Lung (tissue), 17 donors: ENCODE measurements at places on chromosomes 1 and 21. TPM values are rescaled to one million over a fixed set of nuclear protein-coding genes. Genes with fewer than 3 reads are reported as not detected.

GRCh38 chr1:242556276-242556675, 31.8 kb upstream of the PLD5 start:
- H3K27me3 ChIP-seq, result no peaks in the 10 kb centered on the region
- no peaks in the 10 kb centered on the region for H3K4me1 ChIP-seq
- no peak for DNase-seq
- no peaks in the 10 kb centered on the region for H3K36me3 ChIP-seq
- no peak overlapping the region for H3K4me3 ChIP-seq
- no peak overlapping the region for H3K27ac ChIP-seq

DNA sequence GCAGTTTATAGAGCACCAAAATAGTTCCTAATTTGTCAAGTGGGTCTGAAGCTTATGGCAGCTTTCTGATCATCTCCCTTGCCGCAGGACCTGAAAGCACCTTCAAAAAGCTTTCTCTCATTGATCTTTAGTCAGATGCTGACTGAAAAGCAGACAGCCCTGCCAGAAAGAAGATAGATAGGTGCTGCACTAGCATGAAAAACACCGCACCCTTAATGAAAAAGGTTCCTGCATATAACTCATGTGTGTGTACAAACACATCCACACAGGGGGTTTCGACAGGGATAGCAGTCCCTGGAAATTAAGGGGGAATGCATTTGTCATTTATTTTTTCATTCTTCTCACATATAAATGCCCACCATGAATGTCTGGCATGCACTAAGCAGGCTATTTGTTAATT, 361.7 kb upstream of the SNX7 start:
- no peak overlapping the region for H3K27ac ChIP-seq
- H3K36me3 ChIP-seq, result no peaks in the 10 kb centered on the region
- no peak for DNase-seq
- no peak overlapping the region for H3K4me3 ChIP-seq
- no peaks in the 10 kb centered on the region for H3K4me1 ChIP-seq
- H3K27me3 ChIP-seq, result no peaks in the 10 kb centered on the region

DNA sequence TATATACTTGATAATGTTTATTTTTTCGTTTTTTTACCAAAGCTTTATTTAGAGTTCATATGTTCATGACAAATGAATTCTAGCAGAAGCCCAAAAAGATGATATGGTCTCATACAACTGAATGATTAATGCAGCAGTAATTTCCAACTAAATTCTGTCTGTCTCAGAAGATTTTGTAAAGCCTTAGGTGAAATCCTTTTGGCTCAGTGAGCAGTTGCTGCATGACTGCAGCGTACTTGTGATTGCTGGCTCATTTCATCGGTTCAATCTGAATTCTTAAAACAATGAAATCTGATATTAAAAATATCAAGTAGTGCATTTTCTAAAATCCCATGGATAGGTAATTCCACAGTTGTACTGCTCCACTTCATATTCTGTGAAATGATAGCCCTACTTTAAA, 73.2 kb downstream of the AK5 start:
- no peaks in the 10 kb centered on the region for H3K27me3 ChIP-seq
- no peaks in the 10 kb centered on the region for H3K4me1 ChIP-seq
- no peaks in the 10 kb centered on the region for H3K36me3 ChIP-seq
- H3K4me3 ChIP-seq, result no peak overlapping the region

DNA sequence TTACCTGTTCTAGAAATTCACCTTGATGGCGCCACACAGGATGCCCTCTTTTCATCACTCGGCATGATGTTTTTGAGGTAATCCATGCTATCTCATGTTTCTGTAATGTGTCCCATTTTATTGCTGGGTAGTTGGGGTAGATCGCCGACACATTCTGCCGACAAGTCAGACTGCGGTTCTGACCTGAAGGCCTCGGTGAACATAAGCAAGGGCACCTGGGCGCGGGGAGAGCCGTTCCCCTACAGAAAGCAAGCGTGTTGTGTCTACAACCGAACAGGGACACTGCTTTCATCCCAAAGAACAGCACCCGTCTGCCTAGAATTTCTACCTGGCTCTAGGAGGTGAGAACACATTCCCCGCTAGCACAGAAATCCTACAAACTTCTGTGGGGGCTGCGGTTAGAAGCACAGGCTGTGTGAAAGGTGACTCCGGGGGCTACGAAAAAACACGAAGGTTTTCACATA, 149.2 kb downstream of the PPIAL4G start:
- no peaks in the 10 kb centered on the region for H3K36me3 ChIP-seq
- DNase-seq, result peak; percentile 11
- H3K4me1 ChIP-seq, result no peaks in the 10 kb centered on the region
- H3K4me3 ChIP-seq, result peak overlapping the region; percentile 56

- H3K4me1 ChIP-seq, result peaks cover 8% of the 10 kb centered on the region
- no peak overlapping the region for H3K4me3 ChIP-seq
- DNase-seq, result no peak
- H3K36me3 ChIP-seq, result no peaks in the 10 kb centered on the region
Measured at GRCh38 chr21:45592208-45592619, 50.0 kb upstream of the SLC19A1 start.

- H3K4me1 ChIP-seq, result no peaks in the 10 kb centered on the region
- no peak overlapping the region for H3K4me3 ChIP-seq
- no peak overlapping the region for H3K27ac ChIP-seq
- no peak for DNase-seq
Measured at GRCh38 chr1:116586741-116587143, 15.9 kb upstream of the CD58 start.

DNA sequence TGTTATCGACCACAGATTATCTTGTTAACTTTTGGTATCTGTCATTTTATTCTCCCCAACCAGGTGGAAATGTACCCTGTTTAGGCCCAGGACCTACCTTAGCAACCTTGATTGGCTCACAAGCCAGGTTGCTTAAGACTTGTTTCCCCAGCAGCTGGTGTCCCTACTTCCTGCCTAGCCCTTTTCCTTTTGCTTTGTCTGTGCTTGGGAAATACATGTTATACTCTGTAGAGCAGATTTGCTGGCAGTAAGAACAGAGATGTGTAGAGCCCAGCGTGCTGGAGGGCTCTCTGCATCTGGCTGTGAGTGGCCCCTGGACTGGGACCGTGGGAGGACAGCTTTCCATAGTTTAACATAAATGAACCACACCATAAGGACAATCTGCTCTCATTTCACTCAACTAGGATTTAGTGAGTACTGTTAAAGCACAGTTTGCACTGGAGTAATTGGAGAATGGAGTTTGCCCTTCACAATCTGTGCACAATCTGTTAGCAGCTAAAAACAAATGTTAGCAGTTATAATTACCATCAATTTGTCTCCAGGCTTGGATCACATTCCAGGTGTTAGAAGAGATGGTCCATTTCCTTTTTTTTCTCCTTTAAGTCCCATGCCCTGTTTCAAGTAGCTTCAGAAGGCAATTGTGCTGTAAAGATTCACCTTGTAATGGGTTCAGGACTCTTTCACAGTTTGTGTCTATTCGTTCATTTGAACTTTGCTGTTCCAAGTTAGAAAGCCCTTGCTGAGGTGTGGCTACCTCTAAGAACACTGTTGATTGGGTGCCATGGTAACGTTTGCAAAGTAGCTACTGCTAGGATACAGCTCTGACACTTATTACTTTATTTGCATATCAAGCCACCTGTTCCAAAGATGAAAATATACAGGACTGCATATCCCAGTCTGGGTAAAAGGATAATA, at the start of gene APOBEC4:
TSS of gene APOBEC4 (minus strand) at position 770 of the 915 bp plus-strand sequence. CDS start 4,535 bp downstream, outside the sequence.
- peak; percentile 22 for DNase-seq
- no peaks in the 10 kb centered on the region for H3K27me3 ChIP-seq
- no peaks in the 10 kb centered on the region for H3K36me3 ChIP-seq
- no peak within 1 kb of the TSS for H3K4me3 ChIP-seq

DNA sequence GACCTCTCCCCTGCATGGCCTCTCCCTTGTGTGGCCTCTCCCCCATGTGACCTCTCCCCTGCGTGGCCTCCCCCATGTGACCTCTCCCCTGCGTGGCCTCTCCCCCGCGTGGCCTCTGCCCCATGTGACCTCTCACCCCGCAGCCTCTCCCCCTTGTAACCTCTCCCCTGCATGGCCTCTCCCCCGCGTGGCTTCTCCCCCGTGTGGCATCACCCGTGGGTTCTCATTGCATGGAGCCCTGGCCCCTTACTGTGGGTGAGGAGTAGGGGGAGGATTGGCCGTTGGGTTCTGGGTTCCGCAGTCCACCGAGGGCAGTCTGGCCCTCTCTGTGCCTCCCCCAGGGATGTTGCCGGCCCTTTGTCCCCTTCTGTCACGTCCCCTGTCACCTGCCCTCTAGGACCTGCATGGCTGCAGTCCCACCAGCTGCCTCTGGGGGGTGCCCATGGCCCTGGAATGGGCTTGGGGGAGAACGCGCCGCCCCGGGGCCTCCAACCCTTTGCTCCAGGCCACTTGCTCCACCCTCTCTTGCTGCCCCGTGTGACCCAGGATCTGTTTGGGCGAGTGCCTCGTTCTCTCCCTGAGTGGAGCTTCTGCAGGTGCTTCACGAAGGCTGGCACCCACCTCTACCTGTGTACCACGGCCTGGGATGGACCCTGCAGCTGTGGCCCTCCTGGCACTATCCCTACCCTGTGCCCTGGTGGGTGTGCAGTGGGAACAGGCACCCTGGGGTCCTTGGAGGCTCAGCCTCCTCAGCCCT, 21.3 kb downstream of the RRP1 start:
- no peaks in the 10 kb centered on the region for H3K36me3 ChIP-seq
- DNase-seq, result peak; percentile 62
- H3K27me3 ChIP-seq, result no peaks in the 10 kb centered on the region

GRCh38 chr1:208153386-208153785, 90.8 kb downstream of the PLXNA2 start:
- H3K4me3 ChIP-seq, result no peak overlapping the region
- no peak overlapping the region for H3K27ac ChIP-seq
- no peak for DNase-seq
- no peaks in the 10 kb centered on the region for H3K27me3 ChIP-seq

- H3K36me3 ChIP-seq, result no peaks in the 10 kb centered on the region
- peak; percentile 24 for DNase-seq
- H3K4me1 ChIP-seq, result no peaks in the 10 kb centered on the region
- no peaks in the 10 kb centered on the region for H3K27me3 ChIP-seq
Measured at GRCh38 chr21:17045214-17045853, 467.5 kb upstream of the CXADR start.

DNA sequence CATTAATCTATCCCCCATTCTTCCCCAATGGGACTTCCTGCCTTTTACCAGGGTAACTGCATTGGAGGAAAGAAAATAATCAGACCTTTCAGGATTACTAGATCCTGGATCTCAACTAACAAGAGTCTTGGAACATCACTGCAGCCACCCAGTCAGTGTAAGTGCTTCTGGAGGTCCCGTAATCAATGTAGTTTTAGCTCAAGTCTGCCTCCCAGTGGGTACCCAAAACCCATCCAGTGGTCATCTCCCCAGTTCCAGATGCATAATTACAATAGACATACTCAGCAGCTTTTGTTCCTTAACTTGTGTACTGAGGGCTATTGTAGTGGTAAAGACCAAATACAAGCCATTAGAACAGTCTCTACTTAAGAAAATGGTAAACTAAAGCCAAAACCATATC, 319.1 kb downstream of the GPATCH2 start:
- DNase-seq, result no peak
- no peaks in the 10 kb centered on the region for H3K27me3 ChIP-seq
- H3K4me3 ChIP-seq, result no peak overlapping the region
- no peaks in the 10 kb centered on the region for H3K4me1 ChIP-seq
- no peak overlapping the region for H3K27ac ChIP-seq
- H3K36me3 ChIP-seq, result no peaks in the 10 kb centered on the region

DNA sequence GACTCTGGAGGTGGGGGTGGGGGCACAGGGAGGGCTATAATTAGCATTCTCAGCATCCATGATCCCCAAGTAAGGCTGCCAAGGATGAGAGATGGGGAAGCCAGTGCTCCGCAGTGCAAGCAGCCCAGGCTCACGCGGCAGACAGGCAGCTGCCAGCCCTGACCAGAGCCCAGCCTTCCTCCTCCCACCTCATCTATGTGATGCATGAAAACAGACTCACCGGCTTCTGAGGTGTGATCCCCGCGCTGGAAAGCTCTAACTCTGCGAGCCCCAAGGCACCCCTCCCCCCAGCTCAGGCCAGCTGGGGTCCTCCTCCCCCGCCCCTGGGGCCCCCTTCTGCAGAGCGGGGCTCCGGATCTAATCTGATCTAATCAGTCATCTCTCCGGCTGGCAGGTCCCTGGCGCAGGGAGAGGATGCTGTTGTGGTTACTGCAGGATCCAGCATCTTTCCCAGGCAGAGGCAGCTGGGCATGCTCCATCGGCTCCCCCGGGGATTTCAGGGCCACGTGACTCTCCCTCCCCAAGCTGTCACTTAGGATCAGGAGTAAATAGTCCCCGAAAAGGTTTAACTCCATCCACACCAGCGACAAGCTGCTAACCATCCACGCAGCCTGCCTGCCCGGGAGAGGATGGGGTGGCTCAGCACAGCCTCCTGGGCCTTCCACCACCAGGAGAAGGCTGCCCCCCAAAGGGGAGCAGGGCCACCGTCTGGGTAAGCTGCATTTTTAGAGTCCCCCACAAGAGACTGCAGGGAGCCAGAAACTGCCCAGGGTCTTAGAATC, at the start of gene PLEKHA6:
TSS of gene PLEKHA6 (minus strand) at position 456 of the 782 bp plus-strand sequence. CDS start 86,202 bp downstream, outside the sequence.
- H3K27ac ChIP-seq, result no peak within 1 kb of the TSS
- H3K27me3 ChIP-seq, result no peaks in the 10 kb centered on the region
- H3K4me3 ChIP-seq, result no peak within 1 kb of the TSS

GRCh38 chr21:35508139-35508888, 459.2 kb upstream of the RUNX1 start:
- H3K4me3 ChIP-seq, result no peak overlapping the region
- H3K4me1 ChIP-seq, result no peaks in the 10 kb centered on the region
- DNase-seq, result peak; percentile 41

DNA sequence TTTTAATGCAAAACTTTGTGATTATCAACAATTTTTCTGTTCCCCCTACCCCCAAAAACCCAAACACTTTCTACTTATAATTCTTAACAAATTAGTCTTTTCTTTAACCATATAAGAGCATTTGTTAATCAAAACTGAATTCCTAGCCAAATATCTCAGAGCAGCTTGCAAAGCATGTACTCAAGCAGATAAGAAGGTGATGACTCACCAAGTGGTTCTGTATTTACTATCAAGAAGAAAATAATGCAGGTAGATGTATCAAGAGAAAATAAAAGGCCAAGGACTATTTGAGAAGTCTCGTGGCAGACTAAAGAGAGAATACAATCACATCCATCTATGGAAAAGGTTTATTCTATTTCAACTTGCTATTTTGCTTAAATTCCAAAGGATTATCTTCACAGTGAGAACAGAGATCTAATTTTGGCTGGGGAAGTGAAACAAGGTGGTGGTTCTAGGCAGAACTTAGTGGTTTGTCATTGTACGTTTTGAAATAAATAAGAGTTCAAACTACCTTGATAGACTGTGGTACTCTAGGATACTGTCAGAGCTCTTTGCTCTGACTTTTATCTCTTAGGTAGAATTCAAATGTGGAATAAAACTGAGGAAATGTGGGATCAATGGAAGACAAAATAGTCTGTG, 94.7 kb upstream of the NRIP1 start:
- H3K4me3 ChIP-seq, result no peak overlapping the region
- no peaks in the 10 kb centered on the region for H3K27me3 ChIP-seq
- DNase-seq, result no peak
- H3K36me3 ChIP-seq, result no peaks in the 10 kb centered on the region

- no peaks in the 10 kb centered on the region for H3K36me3 ChIP-seq
- no peaks in the 10 kb centered on the region for H3K27me3 ChIP-seq
- H3K4me1 ChIP-seq, result no peaks in the 10 kb centered on the region
Measured at GRCh38 chr1:219271818-219272535, 98.3 kb downstream of the LYPLAL1 start.

- no peaks in the 10 kb centered on the region for H3K27me3 ChIP-seq
- H3K36me3 ChIP-seq, result no peaks in the 10 kb centered on the region
- H3K27ac ChIP-seq, result peak within 1 kb of the TSS; percentile 66
- no peaks in the 10 kb centered on the region for H3K4me1 ChIP-seq
- peak; percentile 9 for DNase-seq
- H3K4me3 ChIP-seq, result no peak within 1 kb of the TSS
Measured at GRCh38 chr1:113871597-113872113, at the start of gene PTPN22. Gene PTPN22 (minus strand): TSS chr1:113871712.

The TCHHL1 gene
- total RNA-seq, result not detected

The ATAD3C gene
- total RNA-seq, result 14.0 TPM

The CTBS gene
- 21.1 TPM for total RNA-seq
